ENCODE measurements at places on chromosomes 2 and 18. TPM values are rescaled to one million over a fixed set of nuclear protein-coding genes. Genes with fewer than 3 reads are reported as not detected.

- no peak for DNase-seq
Measured at GRCh38 chr2:112758711-112759110, 5.7 kb downstream of the CKAP2L start.

- no peak for DNase-seq
Measured at GRCh38 chr2:196758474-196759377, 40.8 kb downstream of the GTF3C3 start.

GRCh38 chr2:129930451-129930850 lies 49.0 kb upstream of the RAB6C start:
- DNase-seq: no peak

DNA sequence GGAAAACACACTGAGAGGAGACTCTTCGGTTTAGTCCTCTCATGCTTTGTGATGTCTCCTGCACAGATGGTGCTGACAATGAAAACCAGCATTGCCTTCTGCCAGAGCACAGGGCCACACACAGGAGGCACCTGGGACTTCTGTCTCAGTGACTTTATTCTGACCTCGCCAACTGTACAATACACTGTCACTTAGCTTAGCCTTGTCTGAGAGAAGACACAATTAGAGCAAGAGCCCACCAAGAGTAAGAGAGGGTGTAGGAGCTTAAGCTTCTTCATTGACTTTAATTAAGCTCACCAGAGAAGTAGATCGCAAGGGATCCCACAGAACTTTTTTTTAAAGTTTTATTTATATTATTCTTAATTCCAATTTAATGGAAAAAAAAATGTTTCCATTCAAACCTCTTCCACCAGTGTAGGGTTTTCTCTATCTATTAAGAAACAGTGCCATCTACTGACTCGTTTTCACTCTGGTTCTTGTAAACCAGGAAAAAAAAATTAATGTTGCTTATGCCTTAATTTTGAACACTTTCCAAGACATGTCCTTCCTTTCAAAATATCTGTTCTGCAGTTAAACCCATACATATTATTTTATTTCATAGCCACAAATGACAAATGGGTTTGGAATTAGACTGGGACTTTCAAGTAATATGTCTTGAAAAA lies 42.4 kb upstream of the DDX18 start:
- no peak for DNase-seq

DNA sequence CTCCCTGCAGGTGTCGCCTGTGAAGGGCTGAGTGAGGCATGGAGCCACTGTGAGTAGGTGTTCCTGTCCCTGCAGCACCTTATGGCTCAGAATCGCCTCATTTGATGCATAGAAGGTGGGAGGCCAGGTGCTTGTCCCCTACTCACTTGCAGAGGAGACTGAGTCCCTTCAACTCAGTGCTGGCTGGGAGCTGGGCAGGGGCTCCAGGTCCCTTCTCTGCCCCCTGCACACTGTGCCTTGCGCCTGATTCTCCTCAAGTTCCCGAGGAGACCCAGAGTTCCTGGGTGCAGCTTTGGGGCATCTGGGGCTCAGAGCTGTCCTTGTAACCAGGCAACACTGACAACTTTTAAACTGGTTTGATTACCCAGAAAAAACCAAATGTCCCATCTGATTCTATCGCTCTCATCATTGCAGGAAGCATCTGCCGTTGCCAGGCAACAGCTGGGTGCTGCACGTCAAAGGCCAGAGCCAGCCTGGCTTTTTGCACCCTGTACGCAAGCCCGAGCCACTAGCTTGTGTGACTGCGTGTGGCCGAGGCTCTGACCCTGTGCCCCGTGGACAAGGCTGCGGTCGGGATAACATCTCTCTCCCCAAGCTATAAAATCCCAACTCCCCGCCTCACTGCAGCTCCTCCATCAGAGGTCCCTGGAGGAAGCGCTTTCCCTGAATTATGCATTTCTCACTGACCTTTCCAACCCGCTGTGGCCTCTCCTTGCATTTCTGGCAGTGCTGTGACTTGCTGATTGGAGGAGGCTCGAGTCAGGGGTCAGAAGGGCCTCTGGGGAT lies 130.8 kb upstream of the HDAC4 start:
- DNase-seq: no peak

DNA sequence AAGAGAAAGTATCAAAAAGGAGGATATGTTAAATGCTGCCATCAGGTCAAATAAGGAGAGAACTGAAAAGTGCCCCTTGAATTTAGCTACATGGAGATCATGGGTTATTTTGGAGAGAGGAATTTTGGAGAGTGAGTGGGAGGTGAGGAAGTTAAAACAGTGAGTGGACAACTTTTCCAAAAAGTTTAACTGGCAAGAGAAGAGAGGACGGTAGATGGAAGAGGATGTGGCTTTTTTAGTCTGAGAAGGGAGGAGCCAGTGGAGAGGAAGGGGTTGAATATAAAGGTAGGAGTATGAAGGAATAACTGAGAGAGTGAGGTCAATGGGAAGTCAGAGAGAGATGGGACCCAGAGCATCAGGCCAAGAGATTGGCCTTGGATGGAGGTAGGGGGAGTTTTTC lies 62.5 kb upstream of the NFE2L2 start:
- no peak for DNase-seq

DNA sequence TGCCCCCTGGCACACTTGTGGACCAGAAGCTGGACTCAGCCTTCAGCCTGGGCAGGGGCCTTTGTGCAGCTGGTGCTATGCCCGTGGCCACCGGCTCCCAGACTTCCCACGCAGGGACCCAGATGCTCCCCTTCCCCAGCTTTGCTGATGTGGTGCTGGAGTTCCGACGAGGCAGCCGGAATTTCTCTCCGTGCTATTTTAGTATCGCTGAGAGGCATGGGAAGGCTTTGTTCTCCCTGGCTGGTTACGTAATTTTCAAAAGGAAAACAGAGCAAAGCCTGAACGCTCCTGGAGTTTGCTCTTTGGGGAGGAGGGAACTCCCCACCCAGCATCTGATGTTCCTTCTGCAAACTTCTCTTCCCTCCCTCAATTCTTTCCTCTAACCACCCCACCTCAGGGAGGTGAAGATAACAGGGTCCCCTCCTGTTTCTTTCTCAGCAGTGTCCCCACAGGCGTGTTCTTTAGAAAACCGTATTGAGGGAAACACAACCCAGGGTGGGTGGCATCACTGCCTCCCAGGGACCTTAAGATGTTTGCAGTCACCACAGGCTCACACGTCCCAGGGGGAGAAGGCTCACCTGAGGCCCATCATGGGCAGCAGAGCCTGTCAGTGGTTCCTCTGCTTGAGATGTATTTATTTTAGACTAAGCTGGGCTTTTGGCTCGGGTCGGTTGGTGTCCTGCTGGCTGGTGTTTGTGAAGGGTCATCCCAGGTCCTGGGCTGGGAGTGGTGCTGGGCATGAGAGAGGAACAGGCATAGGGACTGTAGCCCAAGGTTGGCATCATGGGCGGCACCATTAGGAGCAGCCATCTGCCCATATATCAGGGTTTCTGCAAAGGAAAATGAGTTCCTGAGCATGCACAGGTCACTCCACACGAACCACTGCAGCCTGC lies 95.0 kb downstream of the MAPK4 start:
- DNase-seq: peak; percentile 77

GRCh38 chr18:44851856-44852621 lies 171.4 kb downstream of the SETBP1 start:
- no peak for DNase-seq

GRCh38 chr2:237591141-237591881 lies 777 bp upstream of the RAB17 start:
- DNase-seq: no peak

- peak; percentile 70 for DNase-seq
Measured at GRCh38 chr2:95115418-95115817, 6.2 kb downstream of the MRPS5 start.

DNA sequence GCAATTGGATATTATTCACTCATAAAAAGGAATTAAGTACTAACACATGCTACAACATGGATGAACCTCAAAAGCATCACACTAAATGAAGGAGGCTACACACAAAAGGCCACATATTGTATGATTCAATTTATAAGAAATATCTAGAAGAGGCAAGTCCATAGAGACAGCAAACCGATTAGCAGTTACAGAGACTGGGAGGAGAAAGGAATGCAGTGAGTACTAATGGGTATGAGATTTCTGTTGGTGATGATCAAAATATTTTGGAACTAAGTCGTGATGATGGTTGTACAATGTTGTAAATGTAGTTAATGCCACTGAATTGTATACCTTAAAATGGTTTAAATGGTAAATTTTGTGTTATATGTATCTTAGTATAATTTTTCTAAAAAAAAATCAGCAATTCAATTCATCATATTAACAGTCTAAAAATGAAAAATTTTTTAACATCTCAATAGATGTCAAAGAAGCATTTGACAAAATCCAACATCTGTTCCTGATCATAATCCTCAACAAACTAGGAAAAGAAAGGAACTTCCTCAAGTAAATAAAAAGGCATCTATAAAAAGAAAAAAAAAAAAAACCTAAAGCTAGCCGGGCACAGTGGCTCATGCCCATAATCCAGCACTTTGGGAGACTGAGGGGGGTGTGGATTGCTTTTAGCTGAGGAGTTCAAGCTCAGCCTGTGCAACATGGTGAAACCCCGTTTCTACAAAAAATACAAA lies 98.1 kb downstream of the TGIF1 start:
- no peak for DNase-seq

DNA sequence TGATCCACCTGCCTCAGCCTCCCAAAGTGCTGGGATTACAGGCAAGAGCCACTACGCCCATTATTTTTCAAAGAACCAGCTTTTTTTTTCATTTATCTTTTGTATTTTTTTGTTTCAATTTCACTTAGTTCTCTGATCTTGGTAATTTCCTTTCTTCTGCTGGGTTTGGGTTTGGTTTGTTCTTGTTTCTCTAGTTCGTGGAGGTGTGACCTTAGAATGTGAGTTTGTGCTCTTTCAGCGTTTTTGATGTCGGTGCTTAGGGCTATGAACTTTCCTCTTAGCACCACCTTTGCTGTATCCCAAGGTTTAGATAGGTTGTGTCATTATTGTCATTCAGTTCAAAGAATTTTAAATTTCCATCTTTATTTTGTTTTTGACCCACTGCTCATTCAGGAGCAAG lies 86.7 kb upstream of the MSTN start:
- no peak for DNase-seq

DNA sequence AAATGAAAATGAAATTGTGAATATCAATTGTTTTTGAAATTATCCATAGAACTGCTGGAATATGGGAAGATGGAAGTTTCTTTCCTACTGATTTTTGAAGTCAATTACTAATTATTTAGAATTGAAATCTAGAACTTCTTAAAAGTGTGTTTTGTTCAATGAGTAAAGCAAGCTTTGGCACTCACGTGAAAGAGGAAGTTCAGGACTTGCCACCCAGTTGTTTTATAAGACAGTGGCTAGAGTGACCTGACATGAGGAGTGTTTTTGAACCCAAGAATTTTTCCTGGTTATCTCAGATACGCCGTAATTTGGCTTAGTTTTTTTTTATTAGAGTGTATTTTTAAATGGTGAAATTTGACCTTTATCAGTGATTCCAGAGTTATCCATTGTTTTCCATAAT lies 3.5 kb downstream of the MXD1 start:
- no peak for DNase-seq

DNA sequence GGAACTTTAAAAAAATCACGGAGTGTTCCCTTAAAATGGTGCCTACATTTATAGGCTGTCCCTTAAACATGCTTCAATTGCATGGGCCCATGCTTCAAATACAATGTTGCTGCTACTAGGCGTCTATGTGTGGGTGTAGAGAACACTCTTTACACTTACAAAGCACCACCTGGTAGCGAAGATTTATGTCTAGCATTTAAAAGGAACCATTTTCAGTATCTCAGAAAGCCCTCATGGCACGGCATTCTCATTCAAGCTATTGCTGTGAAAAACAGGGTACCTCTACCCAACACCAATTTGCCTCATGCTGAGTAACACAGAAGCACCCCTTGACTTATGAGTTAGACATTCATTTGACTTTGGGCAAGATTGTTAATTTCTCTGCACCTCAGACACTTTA lies 112.9 kb upstream of the CNTNAP5 start:
- no peak for DNase-seq

DNA sequence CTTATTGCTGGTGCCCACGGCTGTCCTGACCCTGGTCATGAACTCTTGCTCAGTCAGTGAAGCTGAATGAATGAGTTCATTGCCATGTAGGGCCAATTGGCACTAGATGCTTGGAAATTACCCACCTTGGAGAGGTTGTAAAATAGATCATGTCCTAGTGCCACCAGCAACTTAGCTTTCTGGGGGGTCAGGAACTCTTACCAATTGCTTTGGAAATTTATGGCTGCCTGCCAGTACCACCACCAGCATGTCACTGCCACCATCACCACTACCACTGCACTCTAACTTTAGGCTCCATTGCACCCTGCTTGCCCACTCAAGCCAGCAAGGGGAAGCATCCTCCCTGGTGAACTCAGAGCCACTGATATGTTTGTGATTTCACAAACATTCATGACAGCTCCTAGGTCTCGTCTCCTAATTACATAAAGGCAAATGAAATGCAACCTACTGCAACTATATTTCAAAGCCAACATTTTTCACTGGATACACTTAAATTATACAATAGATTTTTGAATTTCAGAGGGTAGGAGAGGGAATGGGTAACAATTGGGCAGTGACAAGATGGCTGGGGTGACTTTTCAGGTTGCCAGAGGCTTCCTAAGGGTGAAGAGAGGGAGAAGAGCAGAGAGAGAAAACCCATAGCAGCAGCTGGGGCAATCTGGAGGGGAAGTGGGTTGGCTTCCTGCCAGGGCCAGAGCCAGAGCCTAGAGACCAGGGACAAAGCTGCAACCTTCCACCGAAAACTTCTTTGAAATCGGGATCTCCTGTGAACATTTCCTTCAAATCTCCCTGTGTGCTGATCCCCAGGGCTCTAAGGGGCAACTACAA lies 3.5 kb upstream of the EMILIN1 start:
- DNase-seq: peak; percentile 83

GRCh38 chr2:182664212-182664611 lies 51.8 kb upstream of the DNAJC10 start:
- DNase-seq: no peak

DNA sequence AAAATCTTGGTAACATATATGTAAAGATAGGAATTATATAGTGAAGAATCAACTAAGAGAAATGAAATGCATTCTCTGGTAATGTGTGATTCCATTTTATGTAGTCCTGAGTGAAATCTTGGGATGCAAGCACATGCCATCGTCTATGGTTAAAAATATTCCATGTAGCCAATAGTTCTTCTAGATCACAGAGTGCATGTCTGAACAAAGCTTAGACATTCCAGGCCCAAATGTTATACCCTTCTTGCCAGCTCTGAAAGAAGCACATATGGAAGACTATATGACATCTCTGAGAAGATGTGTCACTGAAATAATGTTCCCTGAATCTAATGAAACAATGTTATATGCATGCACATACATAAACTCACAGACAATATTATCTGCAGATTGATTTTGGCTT lies 92.3 kb upstream of the TFPI start:
- no peak for DNase-seq

- DNase-seq: no peak
Measured at GRCh38 chr2:70775141-70775540, 7.1 kb upstream of the ADD2 start.

DNA sequence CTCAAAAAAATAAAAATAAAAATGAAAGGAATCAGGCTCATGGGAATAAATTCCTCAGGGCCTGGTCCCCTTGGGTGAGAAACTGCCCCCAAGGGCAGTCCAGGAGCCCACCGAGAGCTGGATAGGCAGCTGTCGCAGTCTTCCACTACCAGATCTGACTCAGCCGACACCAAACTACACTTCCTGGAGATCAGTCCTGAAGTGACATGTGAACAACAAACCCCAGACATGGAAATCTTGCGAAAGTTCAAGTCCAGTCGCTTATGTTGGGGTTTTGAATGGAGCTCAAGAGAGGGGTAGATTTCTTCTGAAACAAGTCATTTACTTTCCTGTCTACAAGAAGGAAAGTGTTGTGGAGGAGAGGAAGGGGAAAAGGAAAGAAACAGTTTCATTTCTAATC lies 12.9 kb downstream of the ADCY3 start:
- DNase-seq: no peak

C2orf66 gene
- total RNA-seq: not detected

SSB gene
- total RNA-seq: 90.7 TPM

SLC5A7 gene
- 1.8 TPM for total RNA-seq

PLEKHH2 gene
- 51.9 TPM for total RNA-seq

NT5DC4 gene
- total RNA-seq: not detected
